ENCODE measurements at places on chromosomes 5 and 9. TPM values are rescaled to one million over a fixed set of nuclear protein-coding genes. Genes with fewer than 3 reads are reported as not detected.

DNA sequence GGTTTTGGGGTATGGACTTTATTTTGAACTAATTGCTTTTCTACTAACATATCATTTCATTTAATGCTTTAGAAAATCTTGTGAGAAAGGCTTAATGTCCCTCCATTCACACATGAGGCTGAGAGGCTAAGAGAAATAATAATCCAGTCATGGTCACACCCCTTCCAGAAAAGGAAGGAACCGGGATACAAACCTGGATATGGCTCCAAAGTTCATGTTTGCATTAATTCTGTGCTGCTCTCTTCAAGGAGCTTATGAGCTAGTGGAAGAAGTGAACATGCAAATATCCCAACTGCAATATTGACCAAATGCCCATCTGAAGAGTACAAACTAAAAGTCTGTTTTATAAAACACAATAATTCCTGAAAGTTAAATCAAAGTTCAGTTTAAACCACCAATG is 732.1 kb upstream of the RIOK2 start:
- no peak for DNase-seq

DNA sequence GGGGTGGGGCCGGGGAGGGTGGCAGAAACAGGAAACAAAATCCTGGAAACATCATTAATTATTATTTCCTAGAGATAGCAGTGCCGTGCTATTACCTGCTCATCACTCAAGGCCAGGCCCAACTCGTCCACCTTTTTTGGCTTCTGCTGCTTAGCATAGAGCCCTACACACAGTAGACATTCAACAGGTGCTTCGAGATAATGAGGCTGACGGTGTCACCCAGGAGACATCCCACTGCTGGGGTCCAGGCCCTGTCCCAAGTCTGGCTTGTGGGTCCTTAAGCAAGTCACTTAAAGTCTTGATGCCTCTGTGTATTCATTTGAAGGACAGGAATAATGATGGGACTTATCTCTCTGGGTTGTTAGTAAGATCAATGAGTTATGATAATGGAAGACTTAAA is 506.6 kb downstream of the BNC2 start:
- DNase-seq: no peak

DNA sequence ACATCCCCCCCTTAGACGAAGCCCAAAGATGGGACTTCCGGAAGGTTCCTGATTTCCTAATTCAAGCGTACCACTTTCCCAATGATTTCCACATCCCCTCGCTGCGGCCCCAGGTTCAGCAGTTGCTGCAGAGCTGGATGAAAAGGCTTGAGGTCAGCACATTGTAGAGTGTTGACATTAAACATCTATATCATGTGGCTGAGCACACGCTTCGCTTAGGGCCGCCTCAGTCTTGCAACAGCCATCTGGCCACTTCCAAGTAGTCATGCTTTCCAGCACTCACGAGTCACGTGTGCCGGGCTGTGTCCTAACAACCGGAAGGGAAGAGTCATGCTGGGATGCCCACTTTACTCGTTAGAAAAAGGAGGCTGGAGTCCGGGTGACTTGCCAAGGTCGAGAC is 340.6 kb upstream of the IRX4 start:
- no peak for DNase-seq

The SPATA6L gene
- total RNA-seq: 2.7 TPM
